Kidney epithelial cell (primary cell): ENCODE measurements at places on chromosomes 2 and 18. TPM values are rescaled to one million over a fixed set of nuclear protein-coding genes. Genes with fewer than 3 reads are reported as not detected.

- no peak for DNase-seq
Observed at GRCh38 chr2:126650994-126651393, 5.0 kb upstream of the GYPC start.

- DNase-seq: no peak
Observed at GRCh38 chr18:26470011-26470637, 78.2 kb downstream of the KCTD1 start.

GRCh38 chr2:30705711-30706533 lies 101.3 kb downstream of the CAPN13 start:
- DNase-seq: no peak

GRCh38 chr2:75525434-75526310 lies 35.1 kb downstream of the EVA1A start:
- DNase-seq: peak; percentile 38

DNA sequence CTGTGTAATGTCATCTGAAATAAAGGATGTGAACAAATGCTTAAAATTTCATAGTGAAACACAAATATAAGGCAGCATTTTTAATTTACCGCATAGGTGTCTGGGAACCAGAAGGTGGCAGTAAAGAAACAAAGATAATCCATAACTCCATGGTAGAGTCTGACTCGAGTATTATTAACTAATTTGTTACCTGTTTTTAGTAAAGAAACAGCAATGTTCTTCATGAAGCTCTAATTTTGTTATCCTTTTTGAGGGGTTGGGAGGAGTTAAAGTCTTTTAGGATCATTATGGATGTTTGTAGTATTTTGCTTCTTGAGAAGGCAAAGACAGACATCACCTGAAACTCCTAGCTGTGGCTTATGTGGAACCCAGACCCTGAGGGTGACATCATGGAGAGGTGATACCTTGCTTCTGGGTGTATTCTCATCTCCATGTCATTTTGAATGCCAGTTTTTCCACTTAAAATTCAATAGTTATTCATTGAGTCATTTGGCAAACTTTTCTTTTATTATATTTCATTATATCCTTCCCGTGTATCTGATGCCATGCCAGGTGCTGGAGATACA lies 286.2 kb upstream of the EPAS1 start:
- DNase-seq: no peak

DNA sequence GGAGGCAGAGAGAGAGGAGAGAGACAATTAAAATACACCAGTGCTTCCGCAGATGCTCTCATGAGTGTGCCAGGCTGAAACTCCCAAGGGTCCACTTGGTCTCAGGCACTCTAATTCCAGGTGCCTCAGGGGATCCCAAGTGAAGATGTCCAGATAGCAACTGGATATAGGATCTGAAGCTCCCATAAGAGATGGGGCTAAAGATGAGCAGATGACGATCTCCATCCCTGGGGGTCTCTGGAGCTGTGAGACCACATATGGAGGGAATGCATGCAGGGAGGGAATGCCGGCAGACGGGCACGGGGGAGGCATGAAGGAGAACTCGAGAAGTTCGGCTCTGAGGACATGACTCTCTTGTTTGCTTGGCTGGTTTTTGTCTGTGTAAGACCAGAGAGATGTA lies 223.7 kb upstream of the RAB6C start:
- DNase-seq: no peak

DNA sequence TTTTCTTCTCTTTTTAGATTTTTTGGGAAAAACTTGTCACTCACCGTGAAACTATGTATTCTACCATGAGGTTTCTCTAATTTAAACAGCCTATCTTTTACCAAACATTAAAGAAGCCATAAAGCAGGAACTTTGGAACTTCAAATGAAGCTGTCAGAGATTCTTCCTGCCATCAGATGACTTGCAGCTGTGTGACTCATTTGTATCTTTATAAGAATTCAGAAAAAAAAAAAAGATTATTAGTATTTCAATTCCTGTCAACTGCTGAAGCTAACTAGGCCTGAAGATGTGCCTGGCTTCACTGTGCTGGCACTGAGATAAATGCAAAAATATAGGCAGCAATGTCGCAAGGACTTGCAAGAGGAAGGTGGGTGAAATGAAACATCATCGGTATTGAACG lies 1399.1 kb upstream of the PIK3C3 start:
- no peak for DNase-seq

DNA sequence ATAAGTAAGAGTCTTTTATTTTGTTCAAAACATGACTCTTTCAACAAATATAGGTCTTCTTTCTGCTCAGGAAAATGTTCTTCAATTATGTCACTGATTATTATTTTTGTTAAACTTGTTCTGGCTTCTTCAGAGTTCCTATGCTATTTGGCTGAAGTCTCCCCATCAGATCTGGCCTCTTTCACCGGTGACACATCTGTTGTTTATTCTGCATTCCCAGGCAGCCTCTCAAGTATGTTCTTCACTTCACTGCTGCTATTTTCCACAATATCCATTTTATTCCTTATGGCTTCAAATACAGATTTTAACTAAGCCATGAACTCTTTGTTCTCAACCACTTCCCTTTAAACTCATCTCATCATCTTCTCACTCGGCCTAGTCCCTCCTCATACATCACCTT lies 45.7 kb downstream of the HDAC4 start:
- no peak for DNase-seq

DNA sequence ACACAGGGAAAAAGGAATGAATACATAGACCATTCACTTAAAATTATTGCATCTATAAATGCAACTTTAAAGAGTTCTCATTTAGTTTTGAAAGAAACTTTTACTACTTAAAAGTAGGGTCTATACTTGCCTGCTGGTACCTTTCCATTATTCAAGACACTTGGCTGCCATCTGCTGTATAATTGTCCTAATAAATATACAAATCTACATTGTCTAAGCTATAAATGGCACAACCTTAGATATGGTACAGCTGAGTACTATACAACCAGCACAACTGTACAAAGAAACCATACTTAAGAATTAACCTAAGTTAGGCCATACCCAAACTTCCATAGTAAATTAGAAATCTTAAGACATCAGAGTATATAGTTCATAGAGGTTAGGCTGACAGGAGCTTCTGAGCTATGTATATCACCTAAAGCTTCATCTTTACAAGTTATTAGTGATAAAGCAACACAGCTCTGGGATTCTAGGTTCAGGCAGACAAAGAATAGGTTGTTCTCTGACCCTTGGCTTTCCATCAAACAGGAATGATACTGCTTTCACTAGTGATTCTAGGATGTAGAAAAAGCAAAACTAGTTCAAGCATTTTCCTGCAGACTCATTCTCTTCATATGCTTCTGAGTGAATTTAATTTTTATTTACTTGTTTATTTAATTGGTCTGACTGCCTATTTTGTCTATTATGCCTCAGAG lies 22.1 kb downstream of the EXOC6B start:
- DNase-seq: no peak

GRCh38 chr2:15682354-15682753 lies 90.7 kb downstream of the DDX1 start:
- DNase-seq: no peak

Gene TTC39C
- 19.7 and 20.5 TPM in 2 replicates for total RNA-seq

DNA sequence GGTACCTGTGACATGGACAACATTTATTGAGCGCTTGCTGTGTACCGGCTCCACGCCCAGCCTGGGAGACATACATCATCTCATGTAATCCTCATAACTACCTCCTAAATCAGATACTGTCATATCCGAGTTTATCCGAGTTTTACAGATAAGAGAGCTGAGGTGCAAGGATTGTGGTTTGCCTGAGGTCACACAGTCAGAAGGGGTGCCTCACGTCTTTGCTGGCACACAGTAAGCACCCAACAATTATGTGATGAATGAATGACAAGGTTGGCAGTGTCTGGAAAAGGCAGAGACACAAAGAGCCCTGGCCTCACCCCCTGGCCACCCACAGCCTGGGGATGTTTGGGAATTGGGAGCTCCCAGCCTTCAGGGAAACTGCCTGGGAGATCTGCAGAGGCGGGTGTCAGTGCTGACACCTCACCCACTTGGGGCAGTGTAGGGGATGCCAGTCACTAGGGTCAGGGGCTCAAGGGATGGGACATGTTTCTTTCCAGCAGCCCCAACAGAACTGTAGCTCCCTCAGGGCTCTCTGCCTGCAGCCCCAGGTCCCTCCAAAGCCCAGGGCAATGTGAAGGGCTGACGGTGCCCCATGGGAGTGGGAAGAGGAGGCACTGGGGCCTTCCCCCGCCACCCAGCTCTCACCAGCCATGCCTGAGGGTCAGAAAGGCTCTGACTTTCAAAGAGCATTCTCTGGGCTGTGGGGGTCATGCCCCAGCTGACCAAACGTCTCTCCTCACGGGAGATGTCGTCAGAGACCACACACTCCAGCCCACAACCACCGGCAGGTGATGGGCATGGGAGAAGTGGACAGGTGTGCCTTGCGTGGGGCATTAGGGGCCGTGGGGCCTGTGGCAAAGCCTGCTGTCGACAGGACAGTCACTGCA lies 157.5 kb downstream of the ZFP36L2 start:
- no peak for DNase-seq

DNA sequence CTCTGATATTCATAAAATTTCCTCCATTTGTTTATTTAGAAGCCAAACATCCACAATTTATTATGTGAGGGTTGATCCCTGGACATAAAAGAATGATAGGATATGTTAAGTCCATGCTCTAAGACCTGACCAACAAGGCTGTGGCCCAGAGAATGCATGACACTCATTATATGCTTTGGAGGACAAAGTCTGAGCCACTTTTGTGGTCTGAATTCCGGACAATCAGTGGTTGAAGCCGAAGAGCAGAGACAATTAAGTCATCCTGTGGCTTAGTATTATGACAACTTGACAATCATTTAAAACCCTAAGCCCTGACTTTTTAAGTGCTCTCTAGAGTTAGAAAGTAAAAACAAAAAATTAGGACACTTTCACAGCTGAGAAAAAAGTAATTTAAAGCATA lies 483.3 kb downstream of the PLCL1 start:
- peak; percentile 21 for DNase-seq

- no peak for DNase-seq
Observed at GRCh38 chr18:50115095-50115494, 79.9 kb downstream of the MYO5B start.

DNA sequence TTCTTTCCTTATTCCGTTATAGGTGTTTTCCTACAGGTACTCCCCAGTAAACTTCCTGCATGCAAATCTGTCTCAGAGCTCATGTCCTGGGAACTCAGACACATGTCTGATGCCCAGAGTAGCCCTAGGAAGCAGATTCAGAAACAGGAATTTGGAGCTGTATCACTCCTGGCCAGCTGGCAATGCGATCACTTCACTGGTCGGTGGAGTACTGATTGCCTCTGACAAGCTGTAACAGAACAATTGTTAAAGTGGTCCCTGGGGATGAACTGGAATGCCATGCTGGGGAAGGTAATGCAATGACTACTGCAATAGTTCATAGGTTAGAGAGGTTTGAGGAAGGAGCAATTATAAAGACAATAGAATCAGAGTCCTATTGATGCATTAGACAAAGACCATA lies 131.6 kb upstream of the DOCK10 start:
- DNase-seq: no peak

DNA sequence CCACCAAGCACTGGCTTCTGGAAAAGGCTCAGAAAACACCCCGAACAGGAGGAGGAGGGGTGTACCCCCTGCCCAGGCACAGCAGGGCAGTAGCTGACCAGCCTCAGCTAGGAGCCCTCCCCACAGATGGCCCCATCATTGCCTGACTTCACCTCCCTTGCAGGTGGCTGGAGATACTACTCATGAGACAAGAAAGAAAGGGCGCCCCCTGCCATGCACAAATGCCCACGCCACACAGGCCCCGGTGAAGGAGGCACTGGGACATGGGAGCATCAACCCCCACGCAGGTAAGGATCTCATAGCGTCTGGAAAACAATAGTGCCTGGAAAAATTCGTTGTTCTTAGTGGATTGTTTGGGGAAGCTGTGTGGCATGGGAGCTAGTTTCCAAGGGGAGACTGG lies 240.6 kb downstream of the TFCP2L1 start:
- no peak for DNase-seq

GRCh38 chr2:157460384-157460837 lies 16.5 kb upstream of the CYTIP start:
- peak; percentile 61 for DNase-seq

DNA sequence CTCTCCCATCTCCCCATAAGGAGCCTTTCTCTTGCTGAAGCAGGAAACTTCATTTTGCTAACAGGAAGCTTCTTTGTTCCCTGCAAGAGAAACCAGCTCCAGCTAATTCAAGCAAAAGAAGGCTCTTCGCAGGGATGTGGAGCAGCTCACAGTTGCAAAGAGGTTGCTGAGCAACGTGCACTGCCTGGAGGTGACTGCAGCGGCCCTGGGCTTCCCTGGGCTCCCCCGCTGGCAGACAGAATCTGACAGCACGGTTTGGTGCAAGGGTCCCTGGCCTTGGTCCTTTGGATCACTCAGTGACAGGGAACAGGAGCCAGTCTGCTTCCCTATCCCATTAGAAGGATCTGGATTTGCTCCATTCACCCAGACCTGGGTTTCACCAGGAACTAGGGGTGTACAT lies 25.8 kb downstream of the GPR55 start:
- no peak for DNase-seq

Gene KIAA2012
- total RNA-seq: not detected in 2 replicates

- DNase-seq: no peak
Observed at GRCh38 chr2:39738936-39739335, 40.1 kb downstream of the THUMPD2 start.

GRCh38 chr2:174339561-174340399 lies 5.0 kb downstream of the SP9 start:
- no peak for DNase-seq

- DNase-seq: no peak
Observed at GRCh38 chr2:158979772-158980171, 11.3 kb downstream of the TANC1 start.

Gene DYSF
- total RNA-seq: 42.8 and 49.0 TPM in 2 replicates

DNA sequence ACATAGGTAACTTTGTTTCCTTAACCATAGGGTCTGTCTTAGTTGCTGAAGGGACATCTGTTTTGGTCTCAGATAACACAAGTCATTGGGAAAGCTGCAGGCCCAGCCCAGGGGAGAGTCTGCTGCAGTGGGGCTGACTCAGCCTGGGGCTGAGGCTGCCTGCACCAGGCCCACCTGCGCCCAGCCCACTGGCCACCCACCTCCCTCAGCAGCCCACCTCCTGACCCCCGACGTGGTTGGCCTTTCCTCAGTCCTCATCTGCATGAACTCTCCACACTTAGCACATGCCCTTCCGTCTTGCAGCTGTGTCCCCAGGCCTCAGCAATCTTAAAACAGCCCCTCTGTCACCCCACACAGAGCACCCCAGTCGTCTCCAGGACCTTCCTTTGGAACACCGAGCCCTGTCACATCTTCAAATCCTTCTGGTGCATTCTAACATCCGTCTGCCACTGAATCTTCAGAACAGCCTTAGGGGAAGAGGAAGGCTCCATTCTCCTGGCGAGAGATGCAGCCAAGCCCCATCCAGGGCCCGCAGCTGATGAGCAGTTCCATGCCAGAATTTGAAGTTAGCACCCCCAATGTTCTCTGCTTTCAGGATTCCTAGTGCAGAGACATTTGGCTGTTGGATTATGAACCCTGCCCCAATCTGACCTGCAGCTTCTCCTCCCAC lies 231.4 kb downstream of the SEPTIN10 start:
- no peak for DNase-seq

GRCh38 chr2:239401881-239402233 lies 1.0 kb upstream of the HDAC4 start:
- no peak for DNase-seq
